Mucosa of descending colon (tissue), 3 donors: ENCODE measurements at places on chromosomes 13 and 19. TPM values are rescaled to one million over a fixed set of nuclear protein-coding genes. Genes with fewer than 3 reads are reported as not detected.

FGF22 gene
- 0.82 TPM for total RNA-seq

C1QTNF9 gene
- not detected for total RNA-seq

CRLF1 gene
- 1.3 TPM for total RNA-seq

MYO16 gene
- not detected for total RNA-seq

GRCh38 chr19:4972509-4973230 lies 3.8 kb downstream of the KDM4B start:
- no peak for DNase-seq

DNA sequence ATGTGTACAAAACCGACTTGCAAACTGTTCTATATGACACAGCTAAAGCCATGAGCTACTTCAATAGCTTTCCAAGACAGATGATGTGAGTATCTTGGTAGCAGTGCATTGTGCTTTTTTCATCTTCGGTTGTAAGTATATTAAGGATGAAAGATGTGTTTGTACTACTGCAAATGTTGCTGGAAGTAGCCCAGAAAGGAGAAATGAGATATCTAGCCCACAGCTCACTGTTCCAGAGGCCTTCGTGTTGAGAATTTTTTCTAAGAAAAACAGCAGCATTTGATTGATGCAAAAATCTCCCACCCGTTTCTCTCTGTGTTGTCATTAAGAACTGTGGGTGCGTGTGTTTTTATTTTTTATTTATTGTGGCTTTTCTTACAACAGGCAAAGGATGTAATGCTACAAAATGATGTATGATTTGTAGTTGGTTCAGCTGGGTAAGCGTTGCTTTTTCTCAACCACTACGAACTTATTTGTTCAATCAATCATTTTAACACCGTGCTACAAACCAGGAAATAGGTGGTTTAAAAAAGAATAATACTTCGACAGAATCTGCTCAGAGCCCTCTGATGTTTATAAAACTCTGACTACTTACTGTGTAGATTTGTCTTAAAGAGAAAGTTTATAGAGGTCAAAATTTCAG lies 41.6 kb upstream of the RFC3 start:
- DNase-seq, result no peak

DNA sequence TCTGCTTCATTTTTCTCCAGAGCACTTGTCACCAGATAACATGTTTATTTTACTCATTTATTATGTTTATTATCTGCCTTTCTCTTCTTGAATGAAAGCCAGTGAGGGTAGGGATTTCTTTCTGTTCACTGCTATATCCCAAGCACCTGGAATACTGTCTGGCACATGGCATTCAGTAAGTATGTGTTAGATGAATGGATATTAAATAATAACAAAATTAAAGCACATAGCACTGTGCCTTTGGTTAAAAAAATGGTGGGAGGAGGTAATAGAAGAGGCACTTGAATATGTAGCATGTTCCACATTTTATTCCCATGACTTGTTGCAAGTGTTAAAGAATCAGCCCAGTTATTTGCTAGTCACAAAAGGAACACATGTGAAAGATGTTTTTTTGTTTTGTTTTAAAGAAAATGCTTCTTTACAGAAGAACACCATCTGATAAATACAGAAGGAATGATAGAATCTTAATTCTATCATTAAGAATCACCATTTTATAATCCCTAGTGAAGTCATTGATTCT lies 151.0 kb downstream of the DLEU7 start:
- DNase-seq, result no peak

DNA sequence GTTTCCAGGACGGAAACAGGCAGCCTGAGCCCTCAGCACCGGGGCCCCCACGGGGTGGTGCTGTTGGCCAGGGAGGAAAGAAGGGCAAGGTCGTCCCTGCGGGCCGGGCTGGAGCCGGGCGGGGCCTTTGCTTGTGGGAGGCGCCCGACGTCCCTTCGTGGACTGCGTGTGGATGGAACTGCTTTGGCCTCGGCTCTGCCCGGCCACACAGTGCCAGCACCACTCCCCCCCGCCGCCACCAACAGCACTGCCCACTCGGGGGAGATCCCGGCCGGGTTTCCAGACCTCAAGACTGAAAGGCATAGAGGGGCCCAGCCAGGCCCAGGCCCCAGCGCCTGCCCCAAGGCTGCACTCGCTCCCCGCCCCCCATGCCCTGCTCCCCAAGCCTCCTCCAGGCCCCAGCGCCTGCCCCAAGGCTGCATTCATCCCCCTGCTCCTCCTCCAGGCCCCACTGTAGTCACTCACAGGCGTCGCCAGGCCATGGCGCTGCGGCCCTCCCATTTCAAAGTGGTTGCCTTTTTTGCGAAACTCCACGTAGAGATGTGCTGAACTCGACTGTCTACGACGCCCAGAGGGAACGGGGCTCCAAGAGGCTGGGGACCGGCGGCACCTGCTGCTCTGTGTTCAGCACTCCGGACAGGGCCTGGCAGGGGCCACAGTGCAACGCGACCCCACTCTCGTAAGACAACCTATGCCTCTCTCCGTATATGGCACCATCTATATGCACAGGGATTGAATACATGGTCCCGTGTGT lies 22.5 kb downstream of the C13orf46 start:
- DNase-seq, result peak; percentile 88

- no peak for DNase-seq
Observed at GRCh38 chr13:79501538-79502232, 20.7 kb downstream of the NDFIP2 start.

- DNase-seq, result no peak
Observed at GRCh38 chr13:29961036-29961670, 110.7 kb upstream of the UBL3 start.

GRCh38 chr13:97388373-97388772 lies 45.6 kb upstream of the RAP2A start:
- DNase-seq, result no peak

- no peak for DNase-seq
Observed at GRCh38 chr19:10192922-10193321, 1.8 kb downstream of the DNMT1 start.

GRCh38 chr13:113838711-113839201 lies 25.1 kb downstream of the GAS6 start:
- no peak for DNase-seq

GRCh38 chr13:39123578-39123977 lies 85.3 kb downstream of the NHLRC3 start:
- DNase-seq, result no peak

- no peak for DNase-seq
Observed at GRCh38 chr13:50706505-50706904, 137.0 kb downstream of the DLEU7 start.

DNA sequence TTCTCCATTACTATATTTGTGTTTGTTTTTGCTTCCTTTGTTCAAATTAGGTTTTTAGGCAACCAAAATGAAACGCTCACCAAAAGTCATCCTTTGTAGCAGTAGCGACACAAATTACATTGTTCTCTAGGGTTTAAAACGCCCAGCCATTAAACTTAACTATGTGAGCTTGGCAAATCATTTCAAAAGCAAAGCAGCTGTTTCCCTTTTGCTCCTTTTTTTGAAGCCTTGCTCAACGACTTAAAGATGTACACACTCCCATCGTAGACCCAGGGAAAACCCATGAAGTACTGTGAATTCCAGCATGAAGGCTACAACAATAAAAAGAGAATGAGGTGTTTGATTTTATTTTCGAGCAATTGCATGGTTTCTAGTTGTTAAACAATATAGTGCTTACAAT lies 106.7 kb downstream of the RAP2A start:
- DNase-seq, result no peak

DNA sequence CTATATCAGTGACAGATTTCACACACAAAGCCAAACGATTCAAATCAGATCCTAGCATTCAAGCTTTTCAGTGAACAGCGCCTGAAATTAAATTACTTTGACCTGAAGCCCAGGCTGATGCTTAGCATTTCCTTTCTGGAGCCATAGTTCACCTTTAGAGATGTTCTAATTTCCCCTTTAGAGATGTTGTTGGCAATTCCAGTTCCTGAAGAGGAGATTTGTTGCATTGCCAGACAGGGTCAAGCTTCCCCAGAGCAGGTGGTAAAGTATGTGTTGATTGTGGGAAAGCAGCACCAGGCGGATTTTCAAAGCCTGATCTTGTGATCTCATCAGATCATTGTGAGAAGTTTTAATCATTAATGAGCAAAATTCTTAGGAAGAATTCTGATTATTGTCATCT lies 609.8 kb upstream of the KLF12 start:
- DNase-seq, result no peak

- DNase-seq, result no peak
Observed at GRCh38 chr13:104256701-104257100, 1190.5 kb upstream of the SLC10A2 start.
